ENCODE measurements at places on chromosomes 16 and 17. TPM values are rescaled to one million over a fixed set of nuclear protein-coding genes. Genes with fewer than 3 reads are reported as not detected.

Gene ADAD2
- not detected for total RNA-seq

Gene PPM1E
- total RNA-seq = 0.80 TPM

Gene SLC4A1
- total RNA-seq = not detected

Gene CSH1
- 0.92 TPM for total RNA-seq

Gene NPIPB13
- 2.4 TPM for total RNA-seq

Gene CCR7
- 0.16 TPM for total RNA-seq

Gene ARL5C
- not detected for total RNA-seq

- no peak for DNase-seq
- H3K36me3 ChIP-seq = no peaks in the 10 kb centered on the region
- H3K27ac ChIP-seq = no peak overlapping the region
- no peaks in the 10 kb centered on the region for H3K4me1 ChIP-seq
- H3K27me3 ChIP-seq = no peaks in the 10 kb centered on the region
- H3K4me3 ChIP-seq = no peak overlapping the region
Observed at GRCh38 chr16:47958726-47959125, 197.1 kb downstream of the ABCC12 start.

DNA sequence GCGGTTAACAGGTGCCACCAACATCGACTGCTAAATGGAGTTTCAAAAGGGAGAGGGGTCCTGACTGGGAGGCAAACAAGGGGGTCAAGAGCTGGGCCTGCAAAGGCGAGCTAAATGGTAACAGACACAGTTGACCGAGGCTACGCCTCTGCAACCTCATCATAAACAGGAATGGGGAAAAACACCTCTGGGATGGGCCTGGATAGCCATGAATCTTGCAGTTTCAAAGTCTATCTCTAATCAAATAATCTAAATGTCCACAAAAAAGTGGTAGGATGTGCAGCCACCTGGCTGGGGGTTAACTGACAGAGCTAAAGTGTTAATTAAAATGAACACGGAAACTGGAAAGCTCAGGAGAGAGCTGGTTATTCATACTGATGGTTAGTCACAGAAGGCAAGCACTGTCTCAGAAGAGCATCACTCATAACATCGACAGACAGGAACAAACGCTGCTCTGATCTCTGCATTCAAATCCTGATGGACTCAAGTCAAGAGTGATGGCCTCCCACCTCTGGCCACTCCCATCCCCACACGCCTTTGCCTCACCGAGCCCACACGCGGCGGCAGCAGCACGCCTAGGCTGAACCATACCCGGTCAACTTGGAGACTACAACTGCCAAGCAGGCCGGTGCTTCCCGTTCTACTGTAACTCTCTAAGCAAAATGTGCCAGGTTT is 56.3 kb downstream of the CREBBP start:
- no peak for DNase-seq
- no peak overlapping the region for H3K27ac ChIP-seq
- H3K4me3 ChIP-seq = no peak overlapping the region
- no peaks in the 10 kb centered on the region for H3K36me3 ChIP-seq

DNA sequence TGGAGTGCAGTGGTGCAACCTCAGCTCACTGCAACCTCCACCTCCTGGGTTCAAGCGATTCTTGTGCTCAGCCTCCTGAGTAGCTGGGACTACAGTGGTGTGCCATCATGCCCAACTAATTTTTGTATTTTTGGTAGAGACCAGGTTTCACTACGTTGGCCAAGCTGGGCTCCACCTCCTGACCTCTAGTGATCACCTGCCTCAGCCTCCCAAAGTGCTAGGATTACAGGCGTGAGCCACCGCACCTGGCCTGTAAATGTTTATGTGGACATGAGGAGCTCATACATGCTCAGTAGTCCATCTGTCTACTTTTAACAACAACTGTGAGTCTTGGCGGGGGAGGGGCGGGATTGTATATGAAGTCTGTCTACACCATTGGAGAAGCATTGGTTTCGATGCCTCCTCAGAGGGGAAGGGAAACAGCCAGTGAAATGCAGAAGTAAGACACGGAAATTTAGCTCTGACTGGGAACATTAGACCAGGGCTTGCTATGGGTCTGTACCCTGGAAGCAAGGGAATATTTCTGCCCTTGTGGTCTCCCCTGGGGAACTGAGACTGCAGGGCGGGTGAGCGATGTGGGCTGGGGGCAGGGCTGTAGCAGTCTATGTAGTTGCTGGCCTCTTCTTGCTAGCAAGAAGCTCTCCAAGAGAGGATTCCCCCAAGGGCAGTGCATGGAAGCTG is 9.3 kb downstream of the NUBP1 start:
- DNase-seq = no peak
- no peaks in the 10 kb centered on the region for H3K36me3 ChIP-seq
- no peaks in the 10 kb centered on the region for H3K4me1 ChIP-seq
- H3K4me3 ChIP-seq = no peak overlapping the region
- H3K27me3 ChIP-seq = no peaks in the 10 kb centered on the region

GRCh38 chr16:70728150-70728549 is 42.3 kb upstream of the MTSS2 start:
- H3K36me3 ChIP-seq = no peaks in the 10 kb centered on the region
- H3K4me3 ChIP-seq = no peak overlapping the region
- peaks cover 32% of the 10 kb centered on the region for H3K4me1 ChIP-seq

DNA sequence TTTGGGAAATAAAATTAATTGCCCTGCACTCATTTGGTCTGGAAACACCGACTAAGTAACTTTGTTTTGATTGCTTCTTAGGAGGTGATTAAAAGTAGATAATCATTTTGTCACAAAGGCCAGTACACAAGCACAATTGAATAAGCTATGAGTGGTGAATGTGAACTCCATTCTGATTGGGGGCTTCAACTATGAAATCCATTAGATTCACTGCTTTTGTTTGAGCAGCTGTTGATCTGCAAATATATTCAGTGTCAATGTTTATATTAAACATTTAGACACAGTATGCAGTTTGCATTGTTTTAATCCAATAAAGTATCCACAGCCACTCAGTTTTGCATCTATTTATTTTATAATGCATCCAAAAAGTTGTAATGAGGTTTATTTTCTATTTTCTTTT is 817.5 kb downstream of the CDH11 start:
- no peaks in the 10 kb centered on the region for H3K36me3 ChIP-seq
- no peak overlapping the region for H3K4me3 ChIP-seq
- no peaks in the 10 kb centered on the region for H3K27me3 ChIP-seq
- no peak overlapping the region for H3K27ac ChIP-seq
- no peaks in the 10 kb centered on the region for H3K4me1 ChIP-seq

DNA sequence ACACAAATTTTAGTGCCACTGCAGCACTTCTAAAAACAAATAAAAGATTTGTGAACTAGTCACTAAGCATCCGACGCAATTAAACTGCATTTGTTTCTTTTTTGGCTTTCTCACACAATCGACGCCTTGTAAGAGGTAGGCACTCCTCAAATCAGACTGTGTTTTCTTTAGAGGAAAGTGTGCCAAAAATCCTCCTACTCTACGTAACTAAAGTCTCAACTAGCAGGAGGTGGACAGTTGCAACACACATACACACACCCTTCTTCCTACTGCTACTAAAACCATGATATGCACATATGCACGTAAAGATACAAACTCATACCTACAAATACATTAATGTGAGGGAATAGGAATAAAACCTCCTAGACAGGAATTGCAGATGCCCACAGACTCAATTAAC is 844.7 kb upstream of the SOX9 start:
- no peak overlapping the region for H3K27ac ChIP-seq
- no peaks in the 10 kb centered on the region for H3K4me1 ChIP-seq
- no peak overlapping the region for H3K4me3 ChIP-seq
- H3K27me3 ChIP-seq = no peaks in the 10 kb centered on the region

DNA sequence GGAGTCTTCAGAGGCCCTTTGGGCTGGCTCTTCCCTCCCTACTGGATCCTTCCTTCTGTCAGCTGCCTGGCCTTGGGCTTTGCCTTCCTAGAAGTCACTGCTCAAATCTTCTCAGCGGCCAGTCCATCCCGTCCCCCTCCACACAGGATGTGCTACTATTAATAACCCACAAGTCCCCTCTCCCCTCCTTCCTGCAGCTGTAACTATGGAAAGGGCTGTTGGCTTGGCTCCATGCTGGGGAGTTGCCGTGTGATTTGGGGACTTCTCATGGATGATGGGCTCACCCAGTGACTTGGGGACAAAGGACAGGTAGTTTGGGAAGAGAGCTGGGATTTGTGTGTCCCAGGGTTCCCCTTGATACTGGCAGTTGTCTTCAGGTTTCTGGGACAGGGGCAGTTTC is 19.4 kb downstream of the TMEM94 start:
- H3K36me3 ChIP-seq = no peaks in the 10 kb centered on the region
- no peaks in the 10 kb centered on the region for H3K27me3 ChIP-seq
- peaks cover 12% of the 10 kb centered on the region for H3K4me1 ChIP-seq

GRCh38 chr17:12021623-12022140 is 1.0 kb downstream of the MAP2K4 start:
- H3K27ac ChIP-seq = peak overlapping the region; percentile 98
- peak overlapping the region; percentile 92 for H3K4me3 ChIP-seq
- H3K27me3 ChIP-seq = no peaks in the 10 kb centered on the region
- peaks cover 20% of the 10 kb centered on the region for H3K4me1 ChIP-seq

GRCh38 chr16:81469183-81469677 is 24.6 kb downstream of the CMIP start:
- H3K4me3 ChIP-seq = no peak overlapping the region
- no peak overlapping the region for H3K27ac ChIP-seq
- no peaks in the 10 kb centered on the region for H3K27me3 ChIP-seq
- no peaks in the 10 kb centered on the region for H3K36me3 ChIP-seq
- DNase-seq = no peak

DNA sequence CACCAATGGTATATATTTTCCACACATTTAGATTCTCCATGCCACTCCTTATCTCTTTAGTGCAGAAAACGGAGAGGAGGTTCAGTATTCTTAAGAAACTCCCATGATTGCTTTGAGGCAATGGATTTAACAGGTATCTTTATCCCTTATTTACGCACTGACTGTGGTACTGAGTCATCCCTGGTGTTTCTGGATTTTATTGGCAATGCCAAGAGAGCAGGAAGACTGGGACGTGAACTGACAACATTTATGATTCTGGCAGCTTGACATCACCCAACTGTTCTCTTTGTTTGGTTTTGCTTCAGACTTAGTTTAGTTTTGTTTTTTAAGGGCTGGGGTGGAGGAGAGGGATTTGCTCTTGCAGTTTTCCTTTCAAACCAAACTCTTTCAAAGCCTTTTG is 131.4 kb downstream of the WWOX start:
- no peak overlapping the region for H3K4me3 ChIP-seq
- H3K27ac ChIP-seq = peak overlapping the region; percentile 9
- H3K36me3 ChIP-seq = no peaks in the 10 kb centered on the region
- H3K27me3 ChIP-seq = no peaks in the 10 kb centered on the region
- DNase-seq = peak; percentile 54

DNA sequence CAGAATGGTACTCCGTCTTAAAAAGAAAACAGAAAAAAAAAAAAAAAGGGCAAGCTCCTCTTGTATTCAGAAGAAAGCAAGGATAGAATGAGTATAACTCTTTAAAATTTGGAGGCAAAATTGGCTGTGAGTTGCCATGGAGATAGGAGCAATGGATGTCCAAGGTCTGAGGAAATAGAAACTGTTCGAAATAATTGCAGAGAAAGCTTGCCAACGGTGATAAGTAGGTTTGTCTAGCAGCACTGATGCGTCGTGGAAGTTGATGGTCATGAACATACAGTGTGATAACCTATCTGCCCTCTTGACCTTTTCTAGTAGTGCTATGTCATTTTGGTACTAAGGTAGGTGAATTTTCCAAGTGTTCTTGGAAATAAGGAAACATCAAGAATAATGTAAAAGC is 3.0 kb downstream of the MOSMO start:
- H3K4me3 ChIP-seq = no peak overlapping the region
- no peaks in the 10 kb centered on the region for H3K27me3 ChIP-seq
- no peaks in the 10 kb centered on the region for H3K36me3 ChIP-seq

DNA sequence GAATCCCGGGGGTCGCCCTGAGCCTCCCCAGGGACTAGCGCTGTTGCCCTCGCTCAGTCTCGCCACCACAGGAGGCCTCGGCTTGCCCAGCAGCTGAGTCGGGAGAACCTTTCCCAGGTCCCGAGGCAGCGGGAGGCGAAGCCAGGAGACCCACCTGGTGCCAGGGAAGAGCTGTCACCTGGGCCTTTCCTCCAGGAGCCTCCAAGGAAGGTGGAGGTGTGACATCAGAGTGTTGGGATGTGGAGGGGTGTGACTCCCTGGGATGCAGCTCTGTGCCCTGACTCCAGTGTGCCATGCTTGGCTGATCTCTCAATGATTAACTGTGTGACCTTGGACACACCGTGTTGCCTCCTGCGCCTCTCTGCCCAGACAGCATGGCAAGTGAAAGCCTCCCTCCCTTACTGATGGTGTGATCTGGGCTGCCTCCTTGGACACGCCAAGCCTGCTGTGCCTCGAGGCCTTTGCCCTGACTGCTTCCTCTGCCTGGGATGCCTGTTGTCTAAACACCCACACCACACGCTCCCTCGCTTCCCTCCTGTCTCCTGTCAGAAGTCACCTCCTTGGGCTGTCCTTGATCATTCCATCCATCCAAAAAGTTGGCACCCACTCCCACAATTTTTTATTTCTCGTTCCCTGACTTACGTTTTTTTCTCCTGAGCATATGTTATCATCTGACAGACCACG is 88.0 kb downstream of the CMIP start:
- no peaks in the 10 kb centered on the region for H3K4me1 ChIP-seq
- no peak overlapping the region for H3K4me3 ChIP-seq
- DNase-seq = no peak
- no peaks in the 10 kb centered on the region for H3K27me3 ChIP-seq
- H3K27ac ChIP-seq = no peak overlapping the region

- H3K4me1 ChIP-seq = no peaks in the 10 kb centered on the region
- DNase-seq = no peak
- no peaks in the 10 kb centered on the region for H3K27me3 ChIP-seq
- no peak overlapping the region for H3K27ac ChIP-seq
- H3K36me3 ChIP-seq = no peaks in the 10 kb centered on the region
Observed at GRCh38 chr17:33944412-33944811, 310.7 kb upstream of the CCL2 start.

GRCh38 chr17:21010705-21011596 is 31.9 kb downstream of the USP22 start:
- no peaks in the 10 kb centered on the region for H3K4me1 ChIP-seq
- peaks cover 9% of the 10 kb centered on the region for H3K36me3 ChIP-seq
- no peak overlapping the region for H3K27ac ChIP-seq
- H3K4me3 ChIP-seq = no peak overlapping the region

DNA sequence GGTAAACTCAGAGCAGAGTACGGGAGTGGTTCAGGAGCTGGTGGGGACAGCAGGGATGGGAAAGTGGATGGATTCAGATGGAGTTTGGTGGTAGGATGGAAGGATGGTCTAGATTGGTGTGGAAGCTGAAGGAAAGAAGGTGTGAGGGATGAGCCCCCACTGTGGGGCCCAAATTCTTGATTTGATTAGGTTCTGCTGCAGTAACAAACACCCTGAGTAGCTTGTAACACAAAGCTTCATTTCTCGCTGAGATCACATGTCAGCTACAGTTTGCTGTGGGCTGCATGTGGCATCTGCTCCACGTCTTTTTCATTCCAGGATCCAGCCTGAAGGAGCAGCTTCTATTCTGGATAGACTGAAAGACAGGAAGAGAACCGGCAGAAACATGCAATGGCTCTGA is 143.8 kb downstream of the IRX3 start:
- H3K27ac ChIP-seq = no peak overlapping the region
- H3K36me3 ChIP-seq = no peaks in the 10 kb centered on the region
- H3K27me3 ChIP-seq = no peaks in the 10 kb centered on the region
- no peak overlapping the region for H3K4me3 ChIP-seq
- no peak for DNase-seq

- H3K4me1 ChIP-seq = no peaks in the 10 kb centered on the region
- H3K27ac ChIP-seq = no peak overlapping the region
- H3K4me3 ChIP-seq = no peak overlapping the region
- no peak for DNase-seq
Observed at GRCh38 chr16:13542284-13542683, 377.7 kb upstream of the ERCC4 start.

GRCh38 chr16:11009027-11009755 is 64.8 kb downstream of the CLEC16A start:
- H3K36me3 ChIP-seq = no peaks in the 10 kb centered on the region
- no peak overlapping the region for H3K4me3 ChIP-seq
- DNase-seq = no peak
- no peak overlapping the region for H3K27ac ChIP-seq

Measured in hepatocyte (in vitro differentiated cells).